ENCODE measurements at places on chromosomes 7 and 10.

DNA sequence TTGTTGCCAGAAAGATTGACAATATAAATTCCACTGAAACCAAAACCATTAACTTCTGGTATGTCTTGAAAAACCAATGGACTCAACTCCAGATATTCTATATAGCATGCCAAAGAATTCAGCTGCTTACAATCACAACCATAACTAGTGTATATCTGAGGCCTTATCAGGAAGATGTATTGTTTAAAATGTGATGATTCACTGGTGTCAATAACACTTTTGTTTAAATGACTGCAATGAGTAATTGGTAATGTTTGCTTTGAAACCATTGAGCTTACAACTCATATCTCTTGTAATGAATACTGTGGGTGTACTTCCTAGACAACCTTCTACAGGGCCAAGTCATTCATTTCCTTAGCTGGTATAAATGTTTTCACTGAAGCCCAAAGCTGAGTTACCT is 727.9 kb upstream of the KCND2 start:
- DNase-seq, result peak; percentile 44

DNA sequence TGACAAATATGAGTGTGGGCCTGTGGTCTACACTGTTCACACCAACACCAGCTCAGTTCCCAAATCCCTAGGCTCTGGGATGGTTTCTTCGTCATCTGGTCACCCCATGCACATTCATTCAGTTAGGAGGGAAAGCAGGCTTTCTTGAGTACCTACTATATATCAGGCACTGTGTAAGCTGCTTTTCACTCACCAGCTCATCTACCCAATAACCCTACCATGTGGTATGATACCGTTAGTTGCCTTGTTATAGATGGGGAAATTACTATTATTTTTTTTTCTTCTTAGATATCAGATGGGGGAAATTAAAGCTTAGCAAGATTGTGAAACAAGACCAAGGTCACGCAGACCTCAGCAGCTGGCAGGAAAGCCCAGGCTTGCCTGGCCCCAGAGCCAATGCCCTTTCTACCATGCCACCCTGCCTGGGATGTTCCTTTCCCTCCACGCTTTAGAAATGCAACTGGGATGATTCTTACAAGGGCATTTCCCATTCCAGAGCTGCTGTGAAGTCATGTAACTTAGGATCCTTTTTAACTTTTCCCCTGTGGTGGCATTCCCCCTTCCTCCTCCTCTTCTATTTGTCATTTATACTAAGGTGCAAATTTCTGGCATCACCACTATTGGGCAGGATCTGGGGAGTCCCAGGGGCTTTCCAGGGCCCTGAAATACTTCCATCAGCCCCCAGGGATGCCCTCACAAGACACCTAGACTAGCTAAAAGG is 93.1 kb upstream of the EFCAB10 start:
- no peak for DNase-seq

- no peak for DNase-seq
These were observed 43.7 kb downstream of the CTTNBP2 start for GRCh38 chr7:117829450-117830117.

GRCh38 chr10:60384011-60384410 is 5.7 kb downstream of the ANK3 start:
- peak; percentile 15 for DNase-seq

DNA sequence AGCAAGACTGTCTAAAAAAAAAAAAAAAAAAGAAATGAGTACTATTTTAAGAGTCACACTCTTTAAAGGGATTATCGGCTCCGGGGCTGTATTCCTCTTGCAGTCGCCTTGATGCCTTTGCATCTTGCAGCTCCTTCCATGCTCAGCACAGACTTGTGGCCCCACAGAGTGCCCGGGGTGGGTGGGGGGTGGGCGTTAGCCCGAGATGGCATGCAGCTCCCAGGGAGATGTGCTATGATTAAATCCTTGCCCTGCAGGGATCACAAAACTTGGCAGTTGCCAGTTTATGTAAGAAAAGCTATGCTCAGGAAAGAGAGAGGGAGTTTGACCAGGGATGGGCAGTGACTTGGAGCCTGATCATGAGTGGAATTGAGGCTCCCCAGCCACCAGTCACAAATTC is 81.9 kb downstream of the CCDC3 start:
- DNase-seq, result no peak

DNA sequence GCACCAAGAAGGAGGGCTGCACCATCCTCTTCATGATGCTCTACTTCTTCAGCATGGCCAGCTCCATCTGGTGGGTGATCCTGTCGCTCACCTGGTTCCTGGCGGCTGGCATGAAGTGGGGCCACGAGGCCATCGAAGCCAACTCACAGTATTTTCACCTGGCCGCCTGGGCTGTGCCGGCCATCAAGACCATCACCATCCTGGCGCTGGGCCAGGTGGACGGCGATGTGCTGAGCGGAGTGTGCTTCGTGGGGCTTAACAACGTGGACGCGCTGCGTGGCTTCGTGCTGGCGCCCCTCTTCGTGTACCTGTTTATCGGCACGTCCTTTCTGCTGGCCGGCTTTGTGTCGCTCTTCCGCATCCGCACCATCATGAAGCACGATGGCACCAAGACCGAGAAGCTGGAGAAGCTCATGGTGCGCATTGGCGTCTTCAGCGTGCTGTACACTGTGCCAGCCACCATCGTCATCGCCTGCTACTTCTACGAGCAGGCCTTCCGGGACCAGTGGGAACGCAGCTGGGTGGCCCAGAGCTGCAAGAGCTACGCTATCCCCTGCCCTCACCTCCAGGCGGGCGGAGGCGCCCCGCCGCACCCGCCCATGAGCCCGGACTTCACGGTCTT is 1.9 kb downstream of the FZD1 start:
- no peak for DNase-seq

- DNase-seq, result peak; percentile 52
These were observed 33.3 kb upstream of the MNX1 start for GRCh38 chr7:157043745-157044144.

DNA sequence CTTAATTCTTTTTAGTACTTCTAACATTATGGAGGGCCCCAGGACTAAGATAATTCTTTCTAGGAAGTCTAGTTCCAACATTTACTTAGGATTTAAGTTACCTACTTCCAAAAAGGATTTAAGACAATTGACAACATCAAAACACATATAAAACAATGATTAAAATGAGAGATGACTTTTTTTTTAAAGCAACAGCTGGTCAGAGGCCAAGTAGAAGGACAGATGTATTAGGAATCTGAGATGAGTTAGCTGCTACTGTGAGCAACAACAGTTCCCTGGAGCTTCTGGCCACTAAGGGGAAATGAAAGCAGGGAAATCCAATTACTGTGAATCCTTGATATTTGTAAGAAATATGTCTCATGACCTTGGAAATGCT is 222.3 kb downstream of the PHTF2 start:
- no peak for DNase-seq

DNA sequence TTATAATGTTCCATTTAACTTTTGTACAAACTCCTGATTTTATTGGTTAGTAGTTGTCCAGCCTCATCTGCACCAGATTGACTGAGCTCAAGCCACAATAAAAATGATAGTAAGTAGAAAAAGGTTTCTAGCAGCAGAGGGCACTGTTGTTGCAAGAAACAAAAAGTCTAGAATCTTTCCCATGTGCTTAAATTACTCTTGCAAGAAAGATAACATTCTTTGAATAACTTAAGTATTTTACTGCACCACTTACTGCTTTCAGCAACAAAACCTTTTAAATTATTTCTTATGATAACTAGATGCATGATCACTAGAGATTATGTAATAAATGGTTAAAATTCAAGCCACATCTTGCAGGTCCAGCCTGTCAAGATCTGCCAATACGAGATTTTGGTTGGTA is 27.0 kb downstream of the LMOD2 start:
- DNase-seq, result peak; percentile 38
